ENCODE measurements at places on chromosomes 1 and 21.

DNA sequence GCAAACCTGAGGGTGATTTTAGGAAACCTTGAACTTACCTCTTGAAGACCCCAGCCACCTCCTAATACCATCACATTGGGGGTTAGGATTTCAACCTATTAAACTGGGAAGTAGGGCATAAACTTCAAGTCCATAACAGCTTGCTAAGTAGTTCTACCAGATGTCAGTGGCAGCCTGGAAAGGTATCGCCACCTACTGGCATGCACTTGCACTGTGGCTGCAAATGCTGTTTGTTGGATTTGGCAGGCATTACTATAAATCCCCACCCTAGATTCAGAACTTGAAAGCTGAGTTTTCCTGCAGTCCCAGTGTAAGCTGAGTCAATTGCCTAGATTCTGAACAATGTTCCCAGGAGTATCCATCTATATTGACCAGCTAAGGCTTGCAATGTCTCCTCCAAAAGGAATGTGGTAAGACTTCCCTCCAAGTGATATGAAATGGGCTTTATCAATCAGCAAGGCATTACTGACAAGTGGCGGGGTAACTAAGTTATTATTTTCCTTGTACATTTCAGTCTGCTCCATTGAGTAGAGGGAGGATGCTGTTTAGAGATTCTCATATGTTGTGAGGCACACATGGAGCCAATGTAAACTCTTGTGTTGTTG lies 474.5 kb downstream of the PTPRC start:
- peak; percentile 80 for DNase-seq
- peak overlapping the region; percentile 26 for H3K27ac ChIP-seq
- peaks cover 4% of the 10 kb centered on the region for H3K36me3 ChIP-seq
- H3K4me1 ChIP-seq: peaks cover 10% of the 10 kb centered on the region

- DNase-seq: no peak
- H3K27ac ChIP-seq: no peak overlapping the region
- H3K4me1 ChIP-seq: peaks cover 4% of the 10 kb centered on the region
- no peaks in the 10 kb centered on the region for H3K36me3 ChIP-seq
Observed at GRCh38 chr1:113135460-113135859, 62.5 kb downstream of the LRIG2 start.

DNA sequence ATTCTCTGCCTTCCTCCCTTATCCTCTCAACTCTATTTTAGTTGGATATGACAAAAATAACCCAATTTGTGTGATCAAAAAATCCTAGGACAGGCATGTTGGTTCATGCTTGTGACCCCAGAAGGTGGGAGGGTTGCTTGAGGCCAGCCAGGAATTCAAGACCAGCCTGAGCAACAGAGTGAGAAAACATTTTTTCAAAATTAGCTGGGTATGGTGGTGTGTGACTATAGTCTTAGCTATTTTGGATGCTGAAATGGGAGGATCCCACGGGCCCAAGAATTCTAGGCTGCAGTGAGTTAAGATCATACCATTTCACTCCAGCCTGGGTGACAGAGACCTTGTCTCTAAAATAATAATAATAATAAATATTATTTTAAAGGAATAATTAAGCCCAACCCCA lies 1383.1 kb upstream of the ADGRL2 start:
- H3K4me3 ChIP-seq: no peak overlapping the region
- H3K36me3 ChIP-seq: no peaks in the 10 kb centered on the region
- H3K4me1 ChIP-seq: no peaks in the 10 kb centered on the region
- H3K27me3 ChIP-seq: no peaks in the 10 kb centered on the region

- H3K36me3 ChIP-seq: no peaks in the 10 kb centered on the region
- no peaks in the 10 kb centered on the region for H3K4me1 ChIP-seq
- no peak for DNase-seq
Observed at GRCh38 chr1:44581205-44581604, 93.1 kb downstream of the TMEM53 start.

DNA sequence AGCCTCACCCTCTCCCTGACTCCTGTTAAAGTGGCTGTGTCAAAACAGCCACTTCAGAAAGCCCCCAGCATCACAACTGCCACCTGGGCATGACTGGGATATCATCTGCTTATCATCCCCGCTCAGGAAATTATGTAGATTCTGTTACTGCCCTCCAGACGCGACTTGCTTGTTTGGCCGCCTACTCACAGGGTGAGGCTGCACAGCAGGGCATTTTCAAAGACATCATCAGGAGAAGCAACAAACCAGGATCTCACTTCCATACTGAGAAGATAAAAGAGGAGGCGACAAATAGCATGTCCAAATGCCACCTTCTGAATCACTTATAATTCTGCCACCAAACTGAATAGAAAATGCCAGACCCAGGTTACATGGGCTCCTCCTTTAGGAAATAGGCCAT lies 94.8 kb downstream of the MIS18A start:
- no peak overlapping the region for H3K27ac ChIP-seq
- no peak overlapping the region for H3K4me3 ChIP-seq
- no peaks in the 10 kb centered on the region for H3K27me3 ChIP-seq

- H3K4me1 ChIP-seq: no peaks in the 10 kb centered on the region
- no peaks in the 10 kb centered on the region for H3K27me3 ChIP-seq
Observed at GRCh38 chr1:215052256-215053015, 30.1 kb upstream of the KCNK2 start.

DNA sequence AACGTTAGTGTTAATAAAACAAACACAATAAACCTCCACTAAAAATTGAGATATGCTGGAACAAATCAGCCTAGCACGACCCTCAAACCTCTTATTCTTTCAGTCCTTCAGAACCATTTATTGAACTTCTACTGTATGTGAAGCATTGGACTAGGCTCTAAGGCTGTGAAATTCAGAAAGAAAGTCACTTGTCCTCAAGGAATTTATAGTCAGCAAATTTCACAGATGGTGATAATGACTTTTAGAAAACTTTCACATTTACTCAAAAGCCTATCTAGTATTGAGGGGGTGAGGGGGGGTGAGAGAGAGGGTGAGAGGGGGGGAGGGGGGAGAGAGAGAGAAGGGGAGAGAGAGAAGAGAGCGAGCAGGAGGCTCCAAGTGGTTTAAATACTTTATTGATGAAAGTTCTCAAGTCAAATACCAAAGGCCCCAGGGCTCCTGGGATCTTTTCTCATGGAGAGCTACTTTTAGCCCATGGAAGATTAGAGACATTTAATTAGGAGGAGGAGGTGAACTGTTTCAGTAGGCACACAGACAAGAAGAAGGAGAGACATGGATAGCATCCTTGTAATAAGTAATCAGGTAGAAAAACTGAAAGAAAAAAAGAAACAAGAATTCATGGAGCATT lies 66.3 kb upstream of the SSX2IP start:
- H3K27me3 ChIP-seq: peaks cover 26% of the 10 kb centered on the region
- H3K4me3 ChIP-seq: no peak overlapping the region
- peaks cover 9% of the 10 kb centered on the region for H3K4me1 ChIP-seq
- H3K36me3 ChIP-seq: no peaks in the 10 kb centered on the region
- no peak for DNase-seq

DNA sequence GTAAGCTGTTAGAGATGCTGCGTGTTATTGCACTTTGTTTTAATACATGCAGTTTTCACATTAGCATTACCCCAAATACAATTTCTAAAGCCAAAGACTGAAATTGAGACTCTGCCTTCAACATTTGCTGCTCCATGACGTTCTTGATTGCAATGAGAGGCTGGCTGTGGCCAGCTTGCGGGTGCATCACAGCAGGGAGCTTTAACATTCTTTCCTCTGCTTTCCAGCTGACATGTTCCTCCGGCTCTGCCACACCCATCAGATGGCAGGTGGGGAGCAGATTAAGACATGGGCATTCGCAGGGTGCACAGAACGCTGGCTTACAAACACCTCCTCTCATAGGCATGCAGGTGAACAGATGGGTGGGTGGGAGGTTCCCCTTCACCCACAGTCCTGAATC lies 314.1 kb downstream of the DISC1 start:
- H3K36me3 ChIP-seq: peaks cover 11% of the 10 kb centered on the region
- no peak for DNase-seq
- no peak overlapping the region for H3K27ac ChIP-seq
- no peaks in the 10 kb centered on the region for H3K4me1 ChIP-seq
- H3K4me3 ChIP-seq: no peak overlapping the region

- H3K27ac ChIP-seq: peak overlapping the region; percentile 43
- peak overlapping the region; percentile 61 for H3K4me3 ChIP-seq
- peaks cover 28% of the 10 kb centered on the region for H3K36me3 ChIP-seq
- DNase-seq: no peak
- no peaks in the 10 kb centered on the region for H3K27me3 ChIP-seq
Observed at GRCh38 chr21:44869781-44870747, 3.4 kb downstream of the PTTG1IP start.

DNA sequence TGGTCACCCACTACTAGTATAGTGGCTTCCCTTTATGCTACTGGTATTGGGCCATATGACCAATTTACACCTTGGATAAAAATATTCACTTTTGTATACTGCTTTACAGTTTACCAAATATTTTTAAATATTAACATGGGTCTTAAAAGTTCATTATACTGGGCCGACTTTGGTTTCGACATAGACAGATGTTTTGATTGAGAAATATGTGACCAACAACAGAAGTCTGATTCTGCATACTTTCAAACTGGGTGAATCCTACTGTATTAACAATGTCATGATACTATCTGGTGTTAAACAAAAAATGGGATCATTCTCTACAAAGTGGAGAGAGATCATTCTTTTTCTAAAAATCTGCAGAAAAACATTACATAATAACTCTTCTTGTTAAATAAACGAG lies 134.8 kb downstream of the AKT3 start:
- no peaks in the 10 kb centered on the region for H3K36me3 ChIP-seq
- H3K4me1 ChIP-seq: peaks cover 4% of the 10 kb centered on the region
- no peak overlapping the region for H3K27ac ChIP-seq

DNA sequence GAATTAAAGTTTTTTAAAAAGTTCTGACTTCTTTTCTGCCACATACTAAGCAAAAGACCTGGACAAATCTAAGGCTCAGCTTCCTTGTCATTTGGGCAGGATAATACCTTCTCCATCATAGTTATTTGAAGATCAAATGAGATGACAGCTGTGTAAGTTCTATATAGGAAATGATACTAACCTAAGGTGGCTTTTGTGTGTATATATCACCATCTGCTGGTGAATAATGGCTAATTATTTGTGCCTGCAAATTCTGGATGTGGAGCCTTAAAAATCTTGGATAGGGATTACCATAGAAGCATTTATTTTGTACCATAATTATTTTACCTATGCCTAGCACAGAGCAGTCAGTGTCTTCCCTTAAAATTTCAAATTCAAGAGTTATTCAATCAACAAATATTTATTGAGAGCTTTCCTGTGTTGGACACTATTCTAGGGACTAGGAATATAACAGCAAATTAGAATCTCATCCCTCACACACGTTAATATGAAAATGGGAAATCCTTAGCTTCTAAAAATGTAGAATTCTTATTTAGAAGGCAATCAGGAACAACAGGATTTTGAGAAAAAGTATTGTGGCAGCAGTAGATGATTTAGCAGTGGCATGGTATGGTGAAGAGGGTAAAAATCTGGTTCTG lies 89.8 kb downstream of the TMEM200B start:
- DNase-seq: no peak
- H3K27ac ChIP-seq: no peak overlapping the region
- H3K27me3 ChIP-seq: no peaks in the 10 kb centered on the region

DNA sequence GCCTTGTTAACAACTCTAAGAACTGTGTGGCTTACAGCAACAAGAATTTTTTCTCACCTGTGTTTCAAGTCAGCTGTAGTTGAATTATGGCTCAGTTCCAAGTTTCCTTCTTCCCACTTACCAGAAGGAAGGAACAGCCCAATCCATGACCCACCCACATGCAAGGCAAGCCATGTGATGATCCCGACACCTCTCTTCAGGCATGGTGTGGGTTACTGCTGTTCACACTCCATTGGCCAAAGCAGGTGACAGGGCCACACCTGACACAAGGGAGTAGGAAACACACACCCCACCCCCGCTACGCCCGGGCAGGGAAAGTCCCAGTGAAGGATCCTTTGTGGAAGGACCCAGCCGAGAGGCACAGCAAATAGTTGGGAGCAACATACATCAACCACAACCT lies 36.3 kb downstream of the KCNJ15 start:
- H3K27ac ChIP-seq: no peak overlapping the region
- H3K36me3 ChIP-seq: no peaks in the 10 kb centered on the region
- peaks cover 31% of the 10 kb centered on the region for H3K4me1 ChIP-seq
- H3K27me3 ChIP-seq: no peaks in the 10 kb centered on the region

GRCh38 chr1:101288491-101288944 lies 51.7 kb downstream of the S1PR1 start:
- peaks cover 10% of the 10 kb centered on the region for H3K36me3 ChIP-seq
- no peaks in the 10 kb centered on the region for H3K27me3 ChIP-seq

DNA sequence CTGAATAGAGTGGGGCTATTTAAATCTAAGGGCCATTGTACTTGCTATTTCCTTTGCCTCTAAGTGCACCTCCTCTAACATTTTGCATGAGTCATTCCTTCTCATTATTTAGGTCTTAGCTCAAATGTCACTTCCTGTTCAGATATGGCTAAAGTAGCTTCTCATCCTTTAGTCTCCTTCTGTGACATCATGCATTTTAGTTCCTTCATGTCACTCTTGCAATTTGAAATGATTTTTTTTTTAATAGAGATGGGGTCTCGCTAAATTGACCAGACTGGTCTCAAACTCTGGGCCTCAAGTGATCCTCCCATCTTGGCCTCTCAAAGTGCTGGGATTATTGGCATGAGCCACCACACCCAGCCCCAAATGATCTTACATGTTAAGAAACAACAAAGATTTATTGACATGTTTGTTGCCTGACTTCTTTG lies 6.6 kb downstream of the TBX19 start:
- H3K4me3 ChIP-seq: no peak overlapping the region
- H3K36me3 ChIP-seq: no peaks in the 10 kb centered on the region
- H3K27me3 ChIP-seq: no peaks in the 10 kb centered on the region
- no peak overlapping the region for H3K27ac ChIP-seq

DNA sequence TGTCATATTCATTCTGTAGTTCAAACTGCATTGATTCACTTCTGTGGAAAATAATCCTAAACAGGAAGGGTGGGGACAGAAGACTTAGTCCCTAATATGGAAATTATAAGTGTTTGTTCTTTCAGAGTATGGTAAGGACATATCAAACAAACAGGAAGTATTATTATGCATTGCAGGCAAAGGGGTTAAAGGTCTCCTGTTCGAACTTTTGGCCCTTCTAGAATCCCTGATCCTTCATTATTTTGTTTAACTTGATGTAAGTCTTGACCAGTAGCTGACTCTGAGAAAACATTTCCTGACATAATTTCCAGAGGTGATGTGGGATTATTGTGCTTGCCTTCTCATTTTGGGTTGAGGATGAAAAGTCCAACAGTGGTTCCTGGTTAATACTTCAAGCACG lies 215.4 kb upstream of the ADGRL2 start:
- H3K4me3 ChIP-seq: no peak overlapping the region
- H3K36me3 ChIP-seq: no peaks in the 10 kb centered on the region
- no peaks in the 10 kb centered on the region for H3K4me1 ChIP-seq
- H3K27ac ChIP-seq: no peak overlapping the region
- no peak for DNase-seq

DNA sequence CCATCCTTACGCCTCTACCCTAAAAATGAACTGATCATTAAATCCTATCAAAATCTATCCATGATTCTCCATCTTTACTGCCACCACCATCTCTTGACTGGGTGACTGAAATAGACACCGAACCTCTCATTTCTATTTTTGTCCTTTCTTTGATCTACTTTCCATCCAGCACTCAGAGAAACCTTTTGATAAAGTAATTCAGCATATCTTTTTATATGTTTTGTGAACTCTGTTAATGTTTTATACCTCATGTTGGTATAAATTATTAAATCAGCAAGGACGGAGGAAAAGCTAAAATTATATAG lies 13.0 kb downstream of the PCNX2 start:
- H3K4me3 ChIP-seq: no peak overlapping the region
- H3K27me3 ChIP-seq: no peaks in the 10 kb centered on the region
- peaks cover 29% of the 10 kb centered on the region for H3K4me1 ChIP-seq
- no peak for DNase-seq

GRCh38 chr1:156126630-156127534 lies 12.4 kb downstream of the LMNA start:
- H3K36me3 ChIP-seq: no peaks in the 10 kb centered on the region
- H3K27ac ChIP-seq: peak overlapping the region; percentile 65
- H3K27me3 ChIP-seq: peaks cover 71% of the 10 kb centered on the region
- H3K4me3 ChIP-seq: peak overlapping the region; percentile 0
- peaks cover 77% of the 10 kb centered on the region for H3K4me1 ChIP-seq
- DNase-seq: peak; percentile 88

Measured in activated naive CD4-positive, alpha-beta T cell treated with anti-CD3 and anti-CD28 coated beads, Interleukin-2, amount 10 ng/mL, durations not matched to agents 7 days and 5 days (primary cell).